ENCODE measurements at places on chromosomes 2 and 18.
A peak's percentile ranks its signal among the peaks of the same experiment; 100 is the strongest.

GRCh38 chr18:78213361-78213994, 766.1 kb upstream of the SALL3 start:
- DNase-seq: no peak

- no peak for DNase-seq
Observed at GRCh38 chr2:128505575-128506526, 187.2 kb upstream of the HS6ST1 start.

DNA sequence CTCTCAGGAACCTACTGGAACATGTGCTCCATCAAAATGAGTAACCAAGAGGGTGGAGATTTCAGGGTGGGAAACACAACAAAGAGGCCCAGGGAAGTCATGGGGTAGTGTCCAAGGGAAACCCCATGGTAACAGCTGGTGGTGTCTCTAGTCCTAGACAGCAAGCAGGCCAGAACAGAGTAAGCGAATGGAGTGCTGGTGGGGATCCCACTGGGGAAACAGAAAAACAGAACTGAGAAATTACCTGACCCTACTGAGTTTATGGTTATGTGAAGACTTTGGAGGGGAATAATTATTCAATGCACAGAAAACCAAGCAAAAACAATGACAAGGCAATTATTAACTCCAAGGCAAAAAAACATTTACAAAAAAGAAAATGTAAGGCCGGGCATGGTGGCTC, 16.9 kb downstream of the ERCC3 start:
- no peak for DNase-seq

- DNase-seq: no peak
Observed at GRCh38 chr18:59742325-59743111, 45.3 kb upstream of the CCBE1 start.

DNA sequence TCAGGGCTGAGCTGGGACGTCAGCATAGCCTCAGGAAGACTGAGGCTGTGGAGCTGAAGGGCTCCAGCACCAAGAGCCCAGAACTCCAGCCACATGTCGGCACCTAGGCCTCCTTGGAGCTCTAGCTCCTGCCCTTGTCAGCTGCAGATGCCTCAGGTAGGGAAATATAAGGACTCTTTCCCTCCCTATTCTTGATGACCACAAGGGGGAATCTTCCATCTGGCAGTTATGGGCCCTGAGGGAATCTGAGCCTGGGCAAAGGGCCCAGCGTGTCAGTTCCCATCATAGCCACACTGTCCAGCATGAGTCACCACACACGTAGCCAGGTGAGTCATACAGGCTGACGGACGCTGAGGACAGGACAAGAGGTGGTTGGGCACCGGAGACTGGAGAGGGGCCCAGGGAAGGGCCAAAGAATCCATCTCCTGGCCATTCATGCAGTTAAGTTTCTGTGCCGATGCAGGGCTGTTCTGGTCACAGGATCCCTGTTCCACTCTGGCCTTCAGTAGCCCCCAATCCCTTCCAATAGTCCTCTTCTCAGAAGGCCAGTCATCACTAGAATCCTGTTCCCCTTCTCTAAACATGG, 1.8 kb downstream of the MPV17 start:
- no peak for DNase-seq

DNA sequence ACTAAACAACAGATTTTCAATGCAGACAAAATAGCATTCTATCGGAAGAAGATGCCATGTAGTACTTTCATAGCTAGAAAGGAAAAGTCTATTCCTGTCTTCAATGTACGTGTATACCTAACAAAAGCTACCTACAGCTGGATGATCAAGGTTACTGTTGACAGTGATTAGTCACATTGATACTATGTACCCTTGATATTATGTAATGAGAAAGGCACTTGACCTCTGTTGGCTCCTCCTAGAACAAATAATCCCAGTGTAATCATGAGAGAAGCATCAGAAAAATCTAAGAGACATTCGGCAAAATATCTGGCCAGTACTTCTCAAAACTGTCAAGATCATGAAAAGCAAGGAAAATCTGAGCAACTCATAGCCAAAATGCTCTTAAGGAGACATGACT, 44.4 kb upstream of the LRRTM4 start:
- no peak for DNase-seq

DNA sequence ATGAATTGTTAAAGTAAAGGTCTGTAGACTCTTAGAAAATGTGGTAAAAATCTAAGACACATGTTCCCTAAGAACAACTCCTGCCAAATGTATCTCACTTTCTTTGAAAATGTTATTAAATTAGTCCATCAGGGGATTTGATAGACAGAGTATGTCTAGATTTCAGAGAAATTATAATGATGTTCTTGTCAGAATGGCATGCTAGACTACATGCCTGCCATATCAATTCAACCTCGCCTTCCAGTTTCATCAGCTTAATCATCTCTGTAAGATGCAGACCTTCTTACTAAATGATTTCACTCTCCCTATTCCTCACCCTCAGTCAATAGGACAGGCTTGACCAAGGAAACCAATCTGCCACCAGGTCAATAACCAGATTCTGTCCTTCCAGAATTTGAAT, 368.4 kb downstream of the TXNL1 start:
- no peak for DNase-seq

GRCh38 chr2:3585261-3586109, 9.4 kb upstream of the COLEC11 start:
- no peak for DNase-seq

DNA sequence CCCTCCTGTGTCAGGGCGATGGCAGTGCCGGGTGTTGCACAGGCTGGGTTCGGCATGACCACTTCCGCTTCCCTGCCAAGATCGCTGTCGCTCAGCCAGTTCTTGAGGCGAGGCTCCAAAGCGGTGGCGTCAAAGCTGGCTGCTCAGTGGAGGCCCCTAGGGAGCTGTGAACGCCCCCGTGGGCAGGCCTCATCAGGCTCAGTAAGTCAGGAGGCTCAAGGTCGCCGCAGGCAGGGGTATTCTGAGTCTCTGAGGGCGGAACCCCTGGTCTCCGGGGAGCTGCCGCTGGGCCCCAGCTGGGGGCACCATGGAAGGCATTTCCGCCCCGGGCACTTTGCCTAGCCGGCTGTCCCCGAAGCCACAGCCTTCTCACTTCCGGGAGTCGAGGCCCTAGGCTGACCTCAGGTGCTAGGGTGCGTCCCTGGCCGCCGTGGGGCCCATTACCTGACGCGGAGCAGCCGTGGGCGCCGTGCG, 210.4 kb downstream of the SOCS6 start:
- no peak for DNase-seq

DNA sequence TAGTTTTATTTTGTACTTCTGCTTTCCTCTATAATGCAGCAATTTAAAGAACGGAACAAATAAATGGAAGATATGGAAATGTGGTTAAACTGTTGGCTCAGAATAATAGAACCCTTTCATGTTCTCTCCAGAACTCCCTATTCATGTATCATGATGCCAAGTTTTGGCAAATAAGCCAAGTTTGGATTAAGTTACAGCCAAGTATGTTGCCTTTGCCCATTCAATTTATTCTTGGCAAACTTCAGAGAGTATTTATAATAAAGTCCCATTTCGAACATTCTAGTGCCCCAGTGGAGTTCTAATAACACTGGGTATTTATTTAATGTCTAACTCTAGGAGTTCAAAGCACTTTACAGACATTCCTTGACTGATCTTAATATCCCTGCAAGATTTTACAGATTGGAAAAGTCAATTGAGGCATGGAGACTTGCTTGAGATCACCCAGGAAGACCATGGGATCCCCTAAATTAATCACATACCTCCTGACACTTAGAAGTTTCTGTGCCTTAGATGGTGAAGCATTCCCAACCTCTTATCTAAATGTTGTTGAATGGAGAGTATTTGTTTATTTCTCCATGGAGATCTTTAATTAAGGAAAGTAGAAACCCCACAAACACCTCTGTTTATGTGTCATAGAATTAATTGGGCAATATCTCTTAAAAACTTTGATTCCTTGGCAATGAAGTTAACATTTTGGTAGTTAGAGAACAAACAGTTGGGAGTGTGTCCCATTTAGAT, 106.7 kb downstream of the ACKR3 start:
- no peak for DNase-seq

GRCh38 chr2:71333619-71334018, 2.0 kb downstream of the ZNF638 start:
- no peak for DNase-seq

GRCh38 chr2:25688236-25688635, 14.9 kb upstream of the DTNB start:
- DNase-seq: no peak

- DNase-seq: peak; percentile 28
Observed at GRCh38 chr2:188524519-188525113, 232.9 kb downstream of the GULP1 start.

GRCh38 chr2:122366969-122367645, 611.7 kb downstream of the TSN start:
- DNase-seq: no peak

DNA sequence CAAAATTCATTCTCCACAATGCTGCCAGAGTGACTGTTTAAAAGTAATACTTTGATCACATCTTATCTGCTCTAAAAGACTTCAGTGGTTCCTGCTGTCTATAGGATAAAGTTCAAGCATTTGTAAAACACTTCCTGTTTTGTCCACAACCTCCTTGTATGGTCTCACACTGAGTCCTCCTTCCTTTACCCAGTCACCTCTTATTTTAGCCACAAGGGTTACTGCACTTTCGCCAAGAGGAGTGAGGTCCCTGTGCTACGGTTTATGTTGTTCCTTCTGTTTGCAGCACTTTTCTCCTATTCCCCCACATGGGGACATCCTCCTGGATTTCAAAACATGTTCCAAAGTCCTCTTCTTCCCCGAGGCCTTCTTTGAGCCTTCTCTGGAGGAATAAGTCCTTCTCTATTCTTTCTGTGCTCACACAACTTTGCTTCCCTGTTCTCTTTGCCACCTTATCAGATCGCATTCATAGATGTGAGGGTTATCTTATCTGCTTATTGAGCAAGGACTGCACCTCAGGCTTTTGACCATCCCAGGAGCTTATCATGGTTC, 112.2 kb upstream of the NABP1 start:
- DNase-seq: no peak

DNA sequence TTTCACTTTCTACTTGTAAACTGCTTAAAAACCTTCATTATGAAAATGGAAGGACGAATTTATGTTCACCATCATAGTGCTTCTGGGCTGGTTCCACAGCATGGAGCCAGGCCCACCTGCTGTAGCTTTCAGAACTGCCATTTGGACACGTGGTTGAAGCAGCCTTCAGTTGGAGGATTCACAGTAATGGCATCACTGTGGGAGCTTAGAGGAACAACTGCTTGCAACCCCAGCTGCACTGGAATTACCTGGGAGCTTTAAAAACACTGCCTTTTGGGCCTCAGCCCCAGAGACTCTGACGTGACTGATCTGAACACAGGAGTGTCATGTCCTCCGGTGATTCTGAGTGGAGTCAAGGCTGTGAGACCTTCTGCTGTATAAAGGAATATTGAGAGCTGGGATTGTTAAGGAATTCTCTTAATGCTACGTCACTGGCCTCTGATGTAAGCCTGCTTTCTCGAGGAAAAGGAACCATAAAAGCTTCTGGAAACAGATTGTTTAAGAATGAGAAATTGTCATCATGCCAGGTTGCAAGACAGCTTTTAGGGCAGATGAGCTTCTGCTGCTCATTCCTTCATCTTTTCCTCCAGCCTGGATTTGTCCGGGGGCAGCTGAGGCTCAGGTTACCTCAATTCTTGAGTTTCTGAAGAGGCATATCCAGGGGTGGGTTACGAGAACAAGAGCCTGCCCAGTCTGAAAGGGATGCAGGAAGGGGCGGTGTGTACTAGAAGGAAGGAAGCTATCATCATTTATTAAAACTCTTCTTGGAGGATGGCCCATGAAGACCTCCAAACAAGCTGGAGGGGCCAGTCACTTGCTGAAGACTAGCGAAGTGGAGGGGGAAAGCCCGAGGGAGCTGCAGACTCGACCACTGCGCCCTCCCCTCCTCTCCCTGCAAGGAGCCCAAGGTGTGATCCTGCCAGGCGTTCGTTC, 1.3 kb upstream of the IL1R1 start:
- DNase-seq: no peak

DNA sequence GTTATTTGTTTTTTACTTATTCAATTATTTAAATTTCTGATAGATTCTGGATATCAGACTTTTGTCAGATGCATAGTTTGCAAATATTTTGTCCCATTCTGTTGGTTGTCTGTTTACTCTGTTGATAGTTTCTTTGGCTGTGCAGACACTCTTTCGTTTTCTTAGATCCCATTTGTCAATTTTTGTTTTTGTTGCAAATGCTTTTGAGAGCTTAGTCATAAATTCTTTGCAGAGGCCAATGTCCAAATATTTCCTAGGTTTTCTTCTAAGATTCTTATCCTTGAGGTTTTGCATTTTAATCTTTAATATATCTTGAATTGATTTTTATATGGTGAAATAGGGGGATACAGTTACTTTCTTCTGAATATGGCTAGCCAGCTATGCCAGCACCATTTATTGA, 112.7 kb upstream of the SESTD1 start:
- DNase-seq: no peak

DNA sequence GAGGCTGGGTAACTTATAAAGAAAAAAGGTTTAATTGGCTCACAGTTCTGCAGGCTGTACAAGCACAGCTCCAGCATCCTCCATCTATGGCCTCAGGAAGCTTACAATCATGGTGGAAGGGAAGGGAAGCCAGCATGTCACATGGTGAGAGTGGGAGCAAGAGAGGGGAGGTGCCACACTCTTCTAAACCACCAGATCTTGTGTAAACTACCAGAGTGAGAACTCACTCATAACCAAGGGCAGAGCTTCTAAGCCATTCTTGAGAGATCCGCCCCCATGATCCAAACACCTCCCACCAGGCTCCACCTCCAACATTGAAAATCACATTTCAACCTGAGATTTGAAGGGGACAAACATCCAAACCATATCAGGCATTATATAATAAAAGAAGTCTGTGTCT, 121.6 kb upstream of the CDC42EP3 start:
- DNase-seq: no peak

DNA sequence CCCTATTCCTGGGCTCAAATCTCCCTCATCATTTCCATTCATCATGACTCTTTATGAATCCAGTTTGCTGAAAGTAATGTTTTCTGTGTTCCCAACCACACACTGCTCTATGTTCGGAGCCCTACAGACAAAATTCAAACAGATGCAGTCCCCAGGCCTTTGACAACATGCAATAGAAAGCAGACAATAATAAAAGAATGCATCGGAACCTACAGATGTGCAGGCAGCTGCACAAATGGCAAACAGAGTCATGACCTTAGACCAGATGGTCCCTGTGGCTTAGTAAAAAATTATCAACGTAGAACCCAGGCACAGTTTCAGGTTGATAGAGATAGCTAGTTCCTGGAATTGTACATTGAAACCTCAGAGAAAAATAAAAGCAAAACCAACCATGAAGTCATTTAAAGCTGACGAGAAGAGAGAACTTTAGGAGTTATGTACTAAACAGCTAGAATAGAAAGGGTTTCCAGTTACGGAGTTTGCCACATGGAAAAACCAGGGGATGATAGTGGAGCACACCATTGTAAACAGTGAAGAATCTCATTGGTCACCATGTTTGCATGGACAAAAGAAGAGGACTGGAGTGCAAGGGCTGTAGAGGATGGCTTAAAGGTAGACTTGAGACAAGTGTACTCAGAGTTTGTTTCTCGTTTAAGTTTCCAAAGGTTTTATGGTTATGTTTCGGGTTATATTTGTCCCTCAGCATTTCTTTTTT, 23.2 kb upstream of the ACVR1 start:
- DNase-seq: no peak

- no peak for DNase-seq
Observed at GRCh38 chr2:161722547-161723503, 98.6 kb downstream of the SLC4A10 start.

All from globus pallidus (tissue), 1 donor.